ENCODE measurements at places on chromosomes 5 and 9.

DNA sequence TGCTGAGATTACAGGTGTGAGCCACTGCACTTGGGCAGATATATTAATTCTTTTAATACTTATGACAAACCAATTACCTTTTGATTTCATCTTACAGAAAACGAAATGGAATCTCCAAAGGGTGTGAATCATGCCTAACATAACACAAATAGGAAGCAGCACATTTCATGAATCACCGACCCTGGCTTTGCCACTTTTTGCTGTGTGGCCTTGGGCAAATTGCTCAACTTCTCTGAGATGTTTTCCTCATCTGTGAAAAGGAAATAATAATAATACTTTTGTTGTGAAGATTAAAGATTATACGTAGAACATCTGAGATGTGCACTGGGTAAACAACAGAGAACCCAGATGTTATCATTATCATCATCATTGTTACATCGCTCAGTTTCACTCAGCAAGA lies 50.7 kb upstream of the FREM1 start:
- no peak for DNase-seq

DNA sequence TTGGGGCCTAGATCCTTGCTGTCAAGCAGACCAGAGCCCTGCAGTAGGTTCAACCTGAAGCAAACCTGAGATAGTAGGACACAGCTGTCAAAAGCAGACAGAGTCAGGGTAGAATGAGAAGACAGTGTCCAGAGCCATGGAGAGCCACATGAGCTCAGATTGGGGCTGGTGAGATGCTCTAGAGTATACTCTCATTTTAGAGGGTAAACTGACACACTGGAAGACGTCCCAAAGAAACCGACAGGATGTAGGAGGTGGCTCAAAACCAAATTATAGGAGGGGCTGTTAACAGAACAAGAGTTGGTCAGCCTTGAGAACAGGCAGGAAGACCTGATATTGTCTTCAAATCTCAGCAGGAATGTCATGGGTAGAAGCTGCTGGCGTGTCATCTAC lies 11.5 kb downstream of the CCDC69 start:
- DNase-seq, result no peak

GRCh38 chr9:26770821-26771220 lies 121.8 kb downstream of the CAAP1 start:
- no peak for DNase-seq

GRCh38 chr9:88379352-88379751 lies 8.9 kb upstream of the SPIN1 start:
- DNase-seq, result no peak

- DNase-seq, result no peak
These were observed 36.4 kb downstream of the PARP8 start for GRCh38 chr5:50702615-50703366.

DNA sequence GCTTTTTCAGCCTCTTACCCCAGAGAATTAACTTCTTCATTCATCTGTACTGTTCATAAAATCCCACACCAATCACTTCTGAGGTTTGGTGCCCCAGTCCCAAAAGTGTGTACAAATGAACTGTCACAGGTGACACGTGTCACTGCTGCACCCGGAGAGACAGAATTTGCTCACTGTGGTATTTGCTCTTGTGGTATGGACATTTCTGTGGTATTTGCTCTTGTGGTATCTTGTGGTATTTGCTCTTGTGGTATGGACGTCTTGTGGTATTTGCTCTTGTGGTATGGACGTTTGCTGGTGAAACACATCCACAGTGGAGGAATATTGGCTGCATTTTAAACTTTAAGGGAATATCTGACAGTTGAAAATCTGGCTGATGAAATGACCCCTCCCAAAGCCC lies 214.9 kb upstream of the DAP start:
- DNase-seq, result no peak

GRCh38 chr5:174155706-174156105 lies 110.2 kb downstream of the NSG2 start:
- no peak for DNase-seq

GRCh38 chr5:10779592-10779991 lies 18.6 kb upstream of the DAP start:
- DNase-seq, result no peak

DNA sequence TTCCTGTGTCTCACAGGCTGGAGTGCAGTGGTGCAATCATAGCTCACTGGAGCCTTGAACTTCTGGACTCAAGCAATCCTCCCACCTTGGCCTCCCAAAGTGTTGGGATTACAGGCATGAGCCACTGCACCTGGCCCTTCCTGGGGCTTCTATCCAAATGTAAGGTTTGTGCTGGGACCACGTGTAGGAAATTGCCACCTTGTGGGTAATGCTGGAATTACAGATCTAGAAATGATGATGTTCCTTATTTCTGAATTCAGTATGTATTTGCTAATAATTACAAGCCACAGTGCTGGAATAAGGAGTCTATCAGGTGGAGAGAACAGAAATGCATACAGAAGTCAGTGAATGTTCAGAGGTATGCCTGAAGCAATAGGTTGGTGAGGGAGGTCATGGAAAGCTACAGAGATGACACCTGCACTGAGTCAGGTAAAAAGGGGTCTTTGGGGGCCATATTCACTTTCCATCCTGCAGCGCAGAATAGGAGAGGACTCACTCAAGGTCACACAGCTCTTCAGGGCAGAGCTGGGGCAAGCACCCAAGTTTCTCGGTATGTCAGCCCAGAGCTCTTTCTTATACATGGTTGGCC lies 8.8 kb upstream of the IGFBPL1 start:
- DNase-seq, result no peak

DNA sequence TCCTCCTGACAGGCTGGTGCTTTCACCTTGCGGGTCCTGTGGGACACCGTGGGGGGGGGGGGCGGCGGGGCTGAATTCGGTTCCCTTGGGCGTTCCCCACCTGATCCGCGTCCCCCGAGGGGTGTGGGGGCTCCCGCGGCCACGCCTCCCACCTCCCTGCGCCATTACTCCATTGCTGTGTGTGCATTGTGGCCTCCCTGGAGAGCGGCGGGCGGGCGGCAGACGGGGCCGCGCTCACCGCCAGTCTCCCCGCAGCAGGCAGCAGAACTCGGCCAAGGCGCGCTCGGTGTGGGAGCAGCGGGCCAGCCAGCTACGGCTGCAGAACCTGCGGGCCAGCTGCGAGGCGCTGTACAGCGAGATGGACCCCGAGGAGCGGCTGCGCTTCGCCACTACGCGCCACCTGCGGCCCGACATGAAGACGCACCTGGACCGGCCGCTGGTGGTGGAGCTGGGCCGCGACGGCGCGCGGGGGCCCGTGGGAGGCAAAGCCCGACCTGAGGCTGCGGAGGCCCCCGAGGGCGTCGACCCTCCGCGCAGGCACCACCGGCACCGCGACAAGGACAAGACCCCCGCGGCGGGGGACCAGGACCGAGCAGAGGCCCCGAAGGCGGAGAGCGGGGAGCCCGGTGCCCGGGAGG lies 145.3 kb downstream of the CACNA1B start:
- no peak for DNase-seq
